ENCODE measurements at places on chromosomes 3 and 15.

DNA sequence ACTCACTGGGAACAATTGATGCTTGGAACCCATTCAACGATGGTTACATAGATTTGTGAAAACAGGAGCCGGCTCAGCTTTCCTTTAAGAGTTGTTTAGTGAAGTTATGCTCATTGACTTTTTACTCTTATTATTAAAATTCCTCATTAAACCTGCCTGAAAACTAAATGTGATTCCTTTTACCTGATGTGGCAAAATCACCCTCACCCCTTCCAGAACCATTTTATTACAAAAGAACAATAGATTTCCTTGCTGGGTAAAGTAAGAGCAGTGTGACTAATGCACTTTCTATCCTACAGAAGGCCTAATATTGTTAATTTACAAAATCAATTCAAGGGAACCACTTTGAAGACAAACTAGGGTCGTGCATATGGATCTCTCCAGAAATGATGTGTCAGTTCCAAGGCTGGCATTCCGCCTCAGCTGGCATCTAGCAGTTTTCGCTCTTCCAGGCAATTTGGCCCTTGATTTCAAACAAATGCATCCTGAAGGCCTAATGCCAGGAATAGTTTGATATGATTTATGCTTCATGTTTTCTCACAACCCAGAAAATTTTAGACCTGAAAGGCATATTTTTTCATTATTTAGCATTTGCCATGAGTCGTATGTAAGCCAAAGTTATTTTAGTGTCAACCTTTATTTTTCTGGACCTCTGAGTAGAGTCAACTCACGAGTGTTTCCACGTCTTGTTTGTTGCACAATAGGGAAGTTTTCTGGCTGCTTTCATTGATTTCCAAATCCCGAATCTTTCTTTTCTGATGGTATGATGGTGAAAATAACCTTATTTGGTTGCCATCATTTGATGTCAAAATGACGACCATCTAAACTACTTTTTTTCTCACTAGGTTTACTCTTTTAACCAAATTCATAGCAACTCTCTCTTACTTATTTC lies 447.8 kb downstream of the MECOM start:
- DNase-seq = no peak

DNA sequence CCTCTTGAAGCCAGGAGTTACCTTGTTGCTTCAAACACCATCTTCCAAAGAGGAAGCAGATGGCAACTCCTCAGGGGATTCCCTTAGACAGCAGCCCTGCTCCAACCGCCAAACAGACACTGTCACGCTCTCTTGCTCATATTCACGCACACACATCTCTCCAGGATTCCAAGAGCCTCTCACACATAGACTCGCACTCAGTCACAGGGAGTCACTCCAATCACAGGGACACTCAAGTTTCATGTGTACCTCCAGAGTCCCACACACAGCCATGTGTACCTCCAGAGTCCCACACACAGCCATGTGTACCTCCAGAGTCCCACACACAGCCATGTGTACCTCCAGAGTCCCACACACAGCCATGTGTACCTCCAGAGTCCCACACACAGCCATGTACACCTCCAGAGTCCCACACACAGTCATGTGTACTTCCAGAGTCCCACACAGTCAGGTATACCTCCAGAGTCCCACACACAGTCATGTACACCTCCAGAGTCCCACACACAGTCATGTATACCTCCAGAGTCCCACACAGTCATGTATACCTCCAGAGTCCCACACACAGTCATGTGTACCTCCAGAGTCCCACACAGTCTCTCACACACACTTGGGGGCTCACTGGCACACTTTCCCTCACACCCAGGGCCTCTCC lies 6.1 kb downstream of the VWA5B2 start:
- no peak for DNase-seq

GRCh38 chr3:32181796-32182195 lies 56.7 kb upstream of the CMTM8 start:
- DNase-seq = no peak

DNA sequence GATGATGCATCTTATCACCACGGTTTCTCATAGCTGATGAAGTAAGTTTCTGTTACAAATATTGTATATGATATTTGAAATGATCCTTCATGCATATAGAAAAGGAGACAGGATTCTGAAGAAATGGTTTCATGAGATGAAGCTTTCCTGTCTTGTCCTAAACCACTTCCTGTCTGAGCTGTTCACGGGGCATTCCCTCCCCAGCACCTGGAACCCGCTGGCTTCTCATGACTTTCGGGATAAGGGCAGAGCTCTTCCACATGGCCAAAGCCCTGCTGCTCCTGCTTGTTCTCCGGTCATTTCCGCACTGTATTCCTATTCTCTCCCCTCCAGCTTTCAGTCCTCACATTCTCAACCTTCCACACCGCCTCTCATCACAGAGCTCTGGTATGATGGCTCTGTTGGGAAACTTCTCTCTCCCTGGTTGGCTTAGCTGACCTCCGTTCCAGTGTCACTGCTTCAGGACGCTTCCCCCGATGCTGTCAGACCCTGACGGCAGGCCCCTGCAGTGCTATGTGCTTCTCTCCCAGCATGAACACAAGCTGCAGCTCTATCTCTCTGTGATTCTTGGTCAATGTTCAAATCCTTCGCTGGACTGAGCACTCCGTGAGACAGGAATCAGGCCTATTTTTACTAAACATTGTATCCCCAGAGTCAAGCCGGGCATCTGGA lies 86.9 kb upstream of the HERC1 start:
- no peak for DNase-seq

DNA sequence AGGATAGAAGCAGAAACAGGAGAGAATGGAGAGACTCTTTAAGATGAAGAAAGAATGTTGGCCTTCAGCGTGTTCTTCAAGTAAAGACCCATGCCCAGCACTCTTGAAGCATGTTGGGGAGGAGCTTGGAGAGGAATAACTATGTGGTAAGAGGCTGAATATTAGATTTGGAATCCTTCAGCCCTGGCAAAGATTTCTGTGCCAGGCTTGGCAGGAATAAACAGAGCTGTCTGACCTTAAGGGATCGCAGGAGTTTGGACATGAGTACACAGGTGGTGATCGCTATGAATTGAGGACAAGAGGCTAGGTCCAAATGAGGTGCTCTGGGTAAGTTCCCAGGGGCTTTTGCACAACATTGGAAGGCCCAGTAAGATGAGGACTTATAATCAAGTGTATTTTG lies 132.6 kb upstream of the TBL1XR1 start:
- DNase-seq = peak; percentile 47

- DNase-seq = peak; percentile 58
Measured at GRCh38 chr15:33126559-33127290, 67.8 kb downstream of the FMN1 start.

DNA sequence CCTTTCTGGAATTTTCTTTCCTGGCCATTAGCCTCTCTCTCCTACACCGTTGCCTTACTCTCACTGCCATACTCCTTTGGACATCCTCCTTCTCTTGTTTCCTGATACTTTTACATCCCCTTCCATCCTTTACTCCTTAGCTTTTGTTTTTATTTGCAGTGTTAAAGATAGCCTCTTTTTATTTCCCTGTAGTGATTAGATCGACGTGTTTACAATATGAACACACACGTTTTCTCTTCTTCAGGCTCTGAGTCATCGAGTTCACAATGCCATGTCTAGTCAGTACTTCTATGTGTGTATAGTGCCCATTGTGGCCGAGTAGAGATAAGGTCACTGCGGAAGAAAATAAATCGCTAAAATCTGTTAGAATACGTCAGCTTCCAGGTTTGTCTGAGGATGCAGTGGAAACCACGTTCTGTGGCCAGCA lies 208.5 kb downstream of the LPP start:
- no peak for DNase-seq

GRCh38 chr3:549636-550035 lies 353.1 kb downstream of the CHL1 start:
- no peak for DNase-seq

- DNase-seq = peak; percentile 38
Measured at GRCh38 chr3:30199096-30199759, 407.2 kb upstream of the TGFBR2 start.

- DNase-seq = peak; percentile 78
Measured at GRCh38 chr15:60964527-60964926, 264.6 kb downstream of the RORA start.

DNA sequence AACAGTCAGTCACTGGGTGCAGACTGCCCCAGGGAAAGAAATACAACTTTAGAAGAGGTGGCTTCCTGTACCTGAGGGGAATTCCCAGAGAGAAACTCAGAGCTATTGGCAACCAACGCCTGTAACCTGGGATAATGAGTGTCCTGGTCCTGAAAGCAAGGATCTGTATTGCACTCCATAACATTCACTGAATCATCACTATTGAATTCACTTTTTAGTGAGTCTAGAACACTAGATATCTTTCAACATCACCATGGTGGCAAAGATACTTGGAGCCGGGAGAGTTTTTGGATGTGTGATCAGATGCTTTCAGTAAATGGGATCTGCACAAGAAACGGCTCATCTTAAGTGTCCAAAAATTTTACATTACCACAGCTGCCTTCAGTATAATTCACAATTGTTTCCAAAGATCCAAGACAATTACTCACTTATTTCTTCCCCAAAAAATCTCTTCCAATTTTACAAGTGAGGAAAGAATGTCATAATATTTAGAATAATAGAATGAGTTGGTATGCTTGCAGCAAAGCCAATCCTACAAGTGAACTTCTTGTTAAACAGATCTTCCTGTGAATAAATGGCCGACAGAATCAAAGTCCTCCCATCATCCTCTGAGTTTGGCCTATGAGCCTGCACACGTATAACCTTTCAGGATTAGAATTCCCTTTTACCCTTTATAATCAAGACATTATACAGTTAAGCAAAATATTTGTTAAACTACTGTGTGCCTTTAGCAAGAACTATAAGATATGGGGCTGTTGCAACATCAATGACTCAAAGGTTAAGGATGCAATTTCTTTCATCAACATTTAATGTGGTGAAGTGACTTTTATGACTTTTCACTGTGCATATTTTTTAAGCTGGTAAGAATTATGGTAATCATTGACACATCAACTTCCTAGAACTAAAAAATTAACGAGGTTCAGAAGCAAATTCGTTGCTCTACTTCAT lies 243.3 kb upstream of the COL8A1 start:
- no peak for DNase-seq

GRCh38 chr15:69586721-69587120 lies 134.1 kb downstream of the RPLP1 start:
- no peak for DNase-seq

Measured in gastrocnemius medialis (tissue), 4 donors.